ENCODE measurements at places on chromosomes 7 and 10.
A peak's percentile ranks its signal among the peaks of the same experiment; 100 is the strongest.

DNA sequence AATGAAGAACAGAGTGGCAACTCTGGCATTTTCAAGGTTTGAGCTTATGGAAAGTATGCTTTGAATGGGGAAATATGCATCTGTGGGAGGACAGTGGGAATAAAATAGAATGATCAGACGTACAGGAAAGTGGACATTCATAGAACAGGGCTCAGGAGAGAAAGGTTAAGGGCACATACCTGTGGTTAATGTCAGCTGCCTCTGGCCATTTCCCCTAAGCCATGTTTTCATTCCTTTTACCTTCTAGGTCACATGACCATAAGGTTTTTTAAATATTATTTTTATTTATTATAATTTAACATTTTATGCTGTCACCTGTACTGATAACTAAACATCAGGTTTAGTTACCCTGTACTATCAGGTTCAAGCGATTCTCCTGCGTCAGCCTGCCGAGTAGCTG, 52.8 kb downstream of the LRRC4 start:
- DNase-seq, result no peak

DNA sequence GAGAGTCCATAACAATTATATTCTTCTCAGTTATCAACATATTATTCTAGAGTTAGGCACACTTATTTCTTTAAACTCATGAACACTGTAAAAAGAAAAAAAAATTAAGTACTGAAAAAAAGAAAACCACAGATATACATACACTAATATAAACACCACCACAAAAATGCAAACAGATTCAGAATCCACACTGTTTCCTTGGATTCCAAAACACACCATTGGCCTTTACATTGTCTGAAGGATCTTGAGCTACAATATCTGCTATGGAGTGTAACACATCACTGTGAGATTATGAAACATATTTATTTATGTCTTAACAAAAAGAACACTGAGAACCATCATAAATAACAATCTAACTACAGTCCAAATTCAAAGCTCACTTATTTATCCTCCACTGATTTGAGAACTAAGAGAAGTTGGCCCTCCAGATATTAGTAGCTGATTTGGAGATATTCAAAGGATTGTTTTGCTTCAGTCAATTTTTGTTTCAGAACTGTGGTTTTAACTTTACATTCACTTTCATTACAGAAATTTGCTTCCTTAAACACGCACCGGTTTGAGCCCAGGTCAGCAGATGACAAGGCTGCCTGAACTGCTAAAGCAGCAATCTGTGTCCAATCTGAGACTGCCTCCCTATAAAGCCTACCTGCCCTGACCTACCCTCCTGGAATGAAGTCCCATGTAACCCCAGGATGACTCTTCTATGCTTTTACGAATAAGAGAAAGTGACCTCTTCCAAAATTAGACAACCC, 47.0 kb upstream of the CDK1 start:
- peak; percentile 2 for DNase-seq

GRCh38 chr7:153948060-153948459, 104.1 kb upstream of the DPP6 start:
- DNase-seq, result no peak

DNA sequence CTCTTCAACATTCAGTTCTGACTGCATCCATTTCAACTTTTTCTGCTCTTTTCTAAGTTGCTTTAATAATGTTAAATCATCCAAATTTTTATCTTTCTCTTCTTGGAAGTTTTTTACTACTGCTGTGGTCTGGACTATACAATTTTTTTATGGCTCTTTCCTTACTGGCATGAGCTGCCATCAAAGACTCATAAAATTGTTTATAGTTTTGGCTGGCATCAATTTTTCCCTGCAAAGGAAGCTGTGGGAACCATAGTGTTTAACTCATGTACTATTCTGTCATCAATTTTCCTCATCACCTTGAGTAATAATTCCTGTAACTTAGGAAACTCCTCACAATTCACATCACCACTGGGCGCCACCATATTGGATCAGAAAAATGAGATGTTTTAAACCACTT, 77.6 kb upstream of the A1CF start:
- no peak for DNase-seq

GRCh38 chr7:22566592-22566991, 66.6 kb upstream of the STEAP1B start:
- no peak for DNase-seq

GRCh38 chr7:52498366-52498765, 537.1 kb upstream of the POM121L12 start:
- no peak for DNase-seq

- no peak for DNase-seq
These were observed 257.9 kb downstream of the PTEN start for GRCh38 chr10:88121361-88121760.

DNA sequence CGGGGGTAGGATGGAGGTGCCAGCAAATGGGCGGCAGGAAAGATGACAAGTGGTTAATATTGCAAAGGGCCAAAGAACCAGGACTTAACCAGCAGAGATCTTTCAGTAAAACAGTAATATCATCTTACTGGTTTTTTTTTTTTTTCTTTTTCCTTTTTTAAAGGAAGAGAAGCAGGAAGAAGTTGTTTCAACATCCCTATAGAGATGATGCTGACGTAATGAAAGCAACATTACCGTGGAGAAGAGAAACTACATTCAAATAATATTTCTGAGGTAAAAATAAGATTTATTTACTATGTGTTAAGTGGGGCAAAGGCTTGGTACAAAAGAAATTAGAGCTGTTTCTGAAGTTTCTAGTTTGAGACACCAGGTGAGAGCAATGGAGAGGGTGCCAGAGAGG, 11.0 kb downstream of the MINDY3 start:
- no peak for DNase-seq

DNA sequence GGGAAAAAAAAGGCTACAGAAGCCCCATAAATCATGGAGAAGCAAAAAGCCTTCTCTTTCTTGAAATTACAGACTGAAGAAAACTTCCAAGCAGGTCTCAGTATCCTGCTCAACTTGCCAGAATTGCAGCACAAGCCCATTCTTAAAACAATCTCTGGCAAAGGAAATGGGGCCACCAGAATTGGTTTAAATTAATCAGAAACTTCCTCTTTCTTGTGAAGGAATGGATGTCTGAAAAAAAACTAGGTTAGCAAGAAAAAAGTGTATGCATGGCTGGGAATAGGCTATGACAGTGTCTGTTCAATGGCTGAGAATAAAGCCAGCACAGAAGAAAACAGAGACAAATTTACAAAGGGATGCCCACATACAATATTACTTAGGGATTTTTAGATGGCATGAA, 59.1 kb downstream of the TFEC start:
- peak; percentile 62 for DNase-seq

DNA sequence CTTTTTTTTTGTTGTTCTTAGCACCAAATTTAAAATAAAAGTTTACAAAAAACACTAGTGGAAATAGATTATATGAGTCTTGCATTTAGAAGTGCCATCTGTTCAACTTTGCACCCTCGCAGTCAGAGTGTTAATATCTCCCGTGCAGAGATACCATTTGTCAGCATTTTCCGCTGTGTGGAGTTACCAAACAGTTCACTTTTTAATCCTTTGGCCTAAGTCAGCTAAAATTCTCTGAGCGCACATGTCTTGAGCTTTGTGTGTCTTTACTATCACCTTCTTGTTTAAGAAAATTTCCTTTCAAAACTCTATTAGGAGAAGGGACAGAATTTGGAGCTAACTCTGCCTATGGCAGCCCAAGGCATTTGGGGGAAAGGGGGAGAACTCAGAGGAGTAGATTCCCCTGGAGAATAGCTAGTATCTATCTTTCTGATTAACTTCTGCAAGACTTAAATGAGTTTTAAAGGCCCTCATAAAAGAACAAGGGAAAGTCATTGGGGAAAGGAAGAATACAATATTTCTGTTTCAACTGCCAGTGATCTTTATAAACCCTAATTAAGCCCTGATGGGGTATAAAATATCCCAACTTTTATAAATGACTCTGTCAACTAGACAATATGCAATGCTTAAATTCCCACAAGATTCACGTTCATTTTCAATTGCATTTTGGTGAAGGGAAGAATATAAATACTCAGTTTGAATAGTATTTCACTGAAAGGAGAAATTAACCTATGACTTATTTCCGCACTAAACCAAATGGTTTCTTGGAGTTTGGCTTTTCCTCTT, 114.9 kb upstream of the RAB11FIP2 start:
- DNase-seq, result no peak

DNA sequence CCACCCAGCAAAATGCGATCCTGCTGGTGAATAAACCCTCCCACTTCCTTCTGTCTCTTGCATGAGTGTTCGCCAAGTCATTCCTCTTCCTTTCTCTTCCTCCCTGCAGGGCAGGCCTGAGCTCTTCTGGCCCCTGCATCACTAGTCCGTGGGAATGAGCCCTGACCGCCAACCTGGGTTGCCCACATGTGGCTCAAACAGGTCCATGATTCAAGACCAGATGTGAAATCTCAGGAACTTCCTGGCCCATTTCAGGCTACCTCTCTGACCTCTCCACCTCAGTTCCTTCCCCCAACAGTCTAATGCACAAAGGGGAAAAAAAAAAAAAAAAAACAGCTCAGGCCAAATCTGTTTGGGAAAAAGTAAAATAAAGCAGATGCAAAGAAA, 5.4 kb upstream of the YWHAG start:
- DNase-seq, result peak; percentile 67
